Activated naive CD4-positive, alpha-beta T cell (primary cell): ENCODE measurements at places on chromosomes 2 and 18.

DNA sequence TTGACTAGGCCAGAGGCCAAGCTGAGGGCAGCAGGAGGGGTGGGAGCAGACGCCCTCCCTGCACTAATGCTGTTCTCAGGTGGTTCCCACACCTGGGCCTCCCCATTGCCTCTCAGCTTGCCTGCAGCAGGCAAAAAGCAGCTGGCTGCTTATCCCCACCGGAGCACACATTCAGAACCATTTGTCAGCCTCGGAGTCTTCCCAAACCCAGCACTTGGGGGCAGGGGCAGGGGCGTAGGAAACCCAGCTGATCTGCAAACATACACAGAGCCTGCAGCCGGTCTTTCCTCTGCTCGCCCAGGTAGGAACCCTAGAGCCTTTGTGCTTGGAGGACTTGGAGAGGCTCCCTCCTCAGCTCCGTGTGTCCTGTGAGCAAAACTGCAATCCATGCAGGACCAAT lies 249.8 kb downstream of the CYP26B1 start:
- no peak for DNase-seq

DNA sequence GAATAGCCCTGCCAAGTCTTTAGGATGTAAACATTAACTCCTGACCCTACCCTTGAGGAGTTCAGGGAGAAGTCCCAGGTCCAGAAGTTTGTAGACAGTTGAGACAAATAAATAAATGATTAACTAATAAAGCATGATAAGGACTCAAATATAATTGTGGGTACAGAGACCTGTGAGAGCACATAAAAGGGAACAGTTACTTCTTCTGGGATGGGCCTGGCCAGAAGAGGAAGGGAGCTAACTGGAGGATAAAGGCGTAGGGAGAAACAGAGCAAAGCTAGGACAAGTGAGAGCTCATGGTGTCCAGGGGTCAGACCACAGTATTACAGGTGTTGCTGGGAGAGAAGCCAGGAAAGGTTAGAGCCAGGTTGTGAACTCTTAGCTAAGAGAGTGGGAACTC lies 3.0 kb downstream of the LCLAT1 start:
- no peak for DNase-seq

GRCh38 chr2:17540093-17540812 lies at the start of gene VSNL1:
VSNL1 (plus strand) TSS chr2:17540696; CDS start chr2:17592075, 51,379 bp downstream.
- DNase-seq, result no peak

DNA sequence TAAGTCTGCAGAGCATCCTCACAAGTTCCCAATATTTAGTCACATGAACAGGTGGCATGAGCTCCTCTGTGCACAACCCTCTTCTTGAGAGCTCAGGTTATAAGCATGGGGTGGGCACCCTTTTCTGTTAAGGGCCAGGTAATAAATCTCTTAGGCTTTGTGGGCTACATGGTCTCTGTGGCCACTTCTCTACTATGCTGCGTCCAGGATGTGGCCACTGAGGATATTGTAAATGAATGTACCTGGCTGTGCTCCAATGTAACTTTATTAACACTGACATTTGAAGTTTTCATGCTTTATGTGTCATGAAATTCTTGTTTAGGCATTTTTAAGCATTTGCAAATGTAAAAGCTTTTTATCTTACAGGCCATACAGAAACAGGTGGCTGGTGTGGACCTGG lies 116.8 kb upstream of the ST6GAL2 start:
- DNase-seq, result no peak

- DNase-seq, result no peak
Observed at GRCh38 chr18:57951117-57951796, 92.8 kb upstream of the NEDD4L start.

GRCh38 chr2:237909075-237909695 lies 49.8 kb downstream of the RAMP1 start:
- no peak for DNase-seq

GRCh38 chr18:44518091-44518615 lies 162.5 kb upstream of the SETBP1 start:
- DNase-seq, result no peak

- no peak for DNase-seq
Observed at GRCh38 chr2:240784629-240785423, 35.2 kb downstream of the KIF1A start.

GRCh38 chr2:42925742-42926433 lies 133.5 kb upstream of the HAAO start:
- DNase-seq, result no peak

DNA sequence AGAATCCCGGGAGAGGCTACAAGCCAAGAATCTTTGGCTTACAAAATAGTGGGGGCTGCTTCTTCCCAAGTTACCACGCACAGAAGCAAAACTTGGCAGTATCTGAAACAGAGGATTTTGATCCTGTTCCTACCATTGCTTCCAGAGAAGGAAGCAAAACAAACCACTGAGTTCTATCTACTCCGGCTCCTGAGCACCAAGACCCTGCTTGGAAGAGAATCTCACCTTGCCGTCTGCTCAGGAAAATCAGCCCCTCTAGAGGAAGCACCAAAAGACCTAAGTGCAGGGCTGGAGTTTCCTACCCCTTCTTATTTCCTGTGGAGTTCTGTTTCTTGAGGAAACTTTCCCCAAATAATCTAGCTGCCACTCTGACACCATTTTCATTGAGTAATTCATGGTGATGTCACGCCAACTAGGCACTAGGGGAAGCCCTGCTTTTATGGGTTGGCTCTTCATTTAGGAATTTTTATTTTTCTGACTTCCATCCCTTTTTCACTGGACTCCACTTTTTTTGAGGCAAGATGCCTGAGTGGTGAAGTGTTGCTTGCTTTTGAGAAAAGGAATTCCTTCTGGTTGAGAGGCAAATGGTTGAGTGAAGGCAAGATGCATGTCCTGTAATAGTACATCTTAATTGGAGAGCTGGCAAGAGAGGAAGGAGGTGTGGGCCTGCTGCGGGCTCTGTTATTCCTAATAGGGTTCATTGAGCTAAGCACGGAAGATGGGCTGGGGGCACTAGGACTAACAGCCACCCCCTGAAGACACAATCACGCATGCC lies 36.8 kb upstream of the EML4 start:
- DNase-seq, result no peak

GRCh38 chr2:182610231-182610630 lies 105.8 kb upstream of the DNAJC10 start:
- no peak for DNase-seq

DNA sequence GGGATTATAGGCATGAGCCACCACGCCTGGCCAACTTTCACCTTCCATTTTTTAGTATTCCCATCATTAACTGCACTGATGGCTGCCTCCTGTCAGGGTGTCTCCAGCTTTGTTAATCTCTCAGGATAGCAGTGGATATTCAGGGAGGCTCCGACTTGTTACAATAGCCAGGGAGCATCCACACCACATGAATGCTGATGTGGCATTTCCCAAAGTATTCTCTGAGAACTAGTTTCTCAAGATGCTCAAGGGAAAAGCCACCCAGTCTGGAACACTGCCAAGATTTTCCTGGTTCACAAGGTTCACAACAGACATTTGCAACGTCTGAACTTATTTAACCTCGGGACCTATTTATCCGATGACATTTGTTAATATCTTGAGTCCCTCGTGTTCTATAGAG lies 33.8 kb downstream of the ZNF519 start:
- no peak for DNase-seq

DNA sequence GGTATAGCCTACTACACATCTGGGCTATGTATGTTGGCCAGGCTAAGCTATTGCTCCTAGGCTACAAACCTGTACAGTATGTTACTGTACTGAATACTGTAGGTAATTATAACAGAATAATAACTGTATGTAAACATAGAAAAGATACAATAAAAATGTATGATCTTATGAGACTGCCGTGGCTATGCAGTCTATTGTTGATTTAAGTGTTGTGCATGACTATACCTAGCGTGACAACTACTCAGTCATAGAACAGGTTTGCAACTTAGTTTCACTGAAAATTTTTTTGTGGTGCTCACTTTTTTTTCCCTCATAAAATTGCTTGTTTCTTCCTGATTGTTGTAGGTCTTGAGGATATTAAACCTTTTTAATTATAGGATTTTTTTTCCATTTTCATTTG lies 25.9 kb downstream of the KCMF1 start:
- DNase-seq, result no peak

GRCh38 chr2:102672107-102672776 lies 52.9 kb downstream of the SLC9A2 start:
- no peak for DNase-seq

- no peak for DNase-seq
Observed at GRCh38 chr2:29443151-29443550, 327.9 kb downstream of the CLIP4 start.

DNA sequence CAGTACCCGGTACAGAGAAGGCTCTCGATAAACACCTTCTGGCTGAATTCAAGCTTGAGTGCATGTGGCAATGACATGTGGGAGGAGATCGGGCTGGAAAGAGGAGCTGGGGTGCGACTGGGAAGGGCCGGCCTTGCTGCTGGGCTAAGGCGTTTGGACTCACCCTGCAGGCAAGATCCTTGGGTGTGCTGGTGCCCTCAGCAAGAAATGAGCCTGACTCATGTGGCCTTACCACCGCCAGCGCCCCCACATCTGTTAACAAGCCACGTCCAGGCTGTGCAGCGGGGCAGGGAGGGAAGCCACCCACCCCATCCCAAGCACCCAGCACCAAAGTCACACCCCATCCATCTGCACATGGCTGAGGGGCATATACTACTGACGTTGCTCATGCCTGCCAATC lies 1.3 kb downstream of the HS1BP3 start:
- no peak for DNase-seq

- DNase-seq, result no peak
Observed at GRCh38 chr2:28778392-28778791, 26.8 kb downstream of the PPP1CB start.

DNA sequence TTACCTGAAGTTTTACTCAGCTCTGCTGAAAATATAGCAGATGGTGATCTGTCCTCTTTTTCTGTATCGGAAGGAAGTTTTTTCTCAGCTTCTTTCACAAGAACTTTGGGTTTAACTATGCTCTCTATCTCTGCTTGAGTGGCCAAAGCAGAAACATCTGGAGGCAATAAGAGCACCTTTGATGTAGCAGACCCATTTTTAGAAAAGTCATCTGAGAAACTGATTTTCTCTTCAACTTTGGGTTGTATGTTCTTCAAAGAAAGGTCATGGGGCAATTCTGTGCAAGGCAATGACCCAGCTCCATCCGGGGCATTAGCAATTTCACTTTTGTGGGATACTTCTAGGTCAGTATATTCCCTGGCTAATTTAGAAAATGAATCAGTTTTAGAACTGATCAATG lies 25.2 kb downstream of the RTN4 start:
- DNase-seq, result no peak

GRCh38 chr18:51527826-51528225 lies 330.3 kb upstream of the MEX3C start:
- DNase-seq, result no peak

DNA sequence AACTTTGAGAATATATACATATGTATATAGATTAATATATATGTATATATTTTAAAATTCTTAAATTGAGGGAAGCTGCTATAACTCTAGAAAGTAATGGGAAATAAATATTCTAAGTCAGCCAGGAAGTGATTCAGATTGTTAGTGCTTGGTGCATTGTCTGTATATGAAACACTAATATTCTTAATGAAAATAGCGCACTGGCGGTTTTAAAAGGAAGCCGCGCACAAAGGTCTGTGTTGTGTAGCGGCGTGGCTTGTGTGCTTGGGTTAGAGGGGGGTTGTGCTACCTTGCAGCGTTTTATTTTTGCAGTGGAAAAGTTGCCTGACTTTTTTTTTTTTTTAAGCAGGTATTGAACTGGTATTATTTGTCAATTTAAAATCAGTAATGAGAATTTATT lies 11.3 kb downstream of the TSHZ1 start:
- DNase-seq, result no peak
